Activated CD4-positive, CD25-positive, alpha-beta regulatory T cell treated with anti-CD3 and anti-CD28 coated beads, Interleukin-2, amount 50 U/mL, for 24 hours (primary cell): ENCODE measurements at places on chromosomes 2 and 18.
A peak's percentile ranks its signal among the peaks of the same experiment; 100 is the strongest.

DNA sequence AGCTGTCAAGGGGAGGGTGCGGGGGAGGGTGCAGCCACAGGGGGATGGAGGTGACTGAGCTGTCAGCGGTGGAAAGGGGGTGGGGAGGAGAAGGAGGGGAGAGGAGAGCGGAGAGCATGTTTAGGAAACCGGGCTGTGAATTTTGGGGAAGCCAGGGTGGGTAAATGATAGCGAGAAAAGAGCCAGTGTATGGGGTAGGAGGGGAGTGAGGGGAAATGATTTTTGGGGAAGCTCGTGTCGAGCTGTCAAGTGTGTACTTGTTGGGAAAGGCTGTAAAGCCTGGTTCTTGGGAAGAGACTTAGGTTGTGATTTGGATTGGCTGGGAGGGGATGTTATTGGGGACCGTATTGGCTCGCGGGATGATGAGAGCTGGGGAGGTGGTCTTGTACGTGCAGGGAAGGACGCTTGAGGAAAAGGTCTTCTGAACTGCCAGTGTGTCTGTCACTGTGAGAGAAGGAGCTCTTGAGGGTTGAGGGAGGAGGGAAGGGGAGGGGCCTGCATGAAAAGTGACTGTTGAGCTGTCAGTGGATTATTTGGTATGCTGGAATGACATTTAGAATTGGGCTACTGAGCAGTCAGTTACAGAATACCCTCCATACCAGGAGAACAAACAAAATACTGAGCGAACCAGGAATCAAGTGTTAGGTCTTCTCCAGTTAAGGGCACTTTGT lies 1.0 kb downstream of the UBR3 start:
- peak; percentile 50 for ATAC-seq

- no peak for ATAC-seq
Observed at GRCh38 chr2:56382466-56382865, 198.7 kb downstream of the CCDC85A start.

GRCh38 chr2:67576991-67577390 lies 179.9 kb downstream of the ETAA1 start:
- no peak for ATAC-seq

GRCh38 chr2:182542501-182543258 lies 115.8 kb upstream of the PDE1A start:
- ATAC-seq, result no peak

DNA sequence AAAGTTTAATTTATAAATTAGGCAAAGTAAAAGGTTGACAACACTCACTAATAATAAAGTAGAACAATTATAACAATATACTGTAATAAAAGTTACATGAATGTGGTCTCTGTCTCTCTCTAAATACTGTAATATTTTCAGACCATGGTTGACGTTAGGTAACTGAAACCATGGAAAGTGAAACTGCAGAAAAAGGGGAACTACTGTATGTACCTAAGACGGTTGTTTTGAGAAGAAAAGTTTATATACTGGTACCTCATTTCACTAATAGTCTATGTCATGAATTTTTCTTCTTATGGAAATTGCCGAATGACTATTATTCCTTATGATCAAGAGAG lies 166.7 kb upstream of the ZNF521 start:
- no peak for ATAC-seq

DNA sequence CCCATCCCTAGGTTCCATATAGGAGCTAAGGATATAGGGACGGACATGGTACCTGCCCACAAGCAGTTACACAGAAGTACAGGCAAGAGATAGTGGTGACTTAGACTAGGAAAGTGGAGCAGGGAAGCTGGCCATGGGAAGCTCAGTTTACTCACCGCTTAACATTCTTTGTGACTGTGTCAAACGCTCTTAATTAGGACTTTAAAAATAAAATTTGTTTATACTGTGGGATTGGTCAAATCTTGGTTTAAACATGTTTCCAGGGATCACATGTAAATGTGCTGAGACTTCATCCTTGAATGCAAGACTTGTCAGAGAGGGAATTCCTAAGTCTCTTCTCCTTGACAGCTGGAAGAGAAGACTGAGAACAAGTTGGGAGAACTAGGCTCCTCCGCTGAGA lies 107.3 kb downstream of the MTCL1 start:
- no peak for ATAC-seq

- ATAC-seq, result peak; percentile 51
Observed at GRCh38 chr2:43139996-43140621, 86.3 kb downstream of the ZFP36L2 start.

GRCh38 chr2:147511491-147511948 lies 333.3 kb upstream of the ACVR2A start:
- no peak for ATAC-seq

DNA sequence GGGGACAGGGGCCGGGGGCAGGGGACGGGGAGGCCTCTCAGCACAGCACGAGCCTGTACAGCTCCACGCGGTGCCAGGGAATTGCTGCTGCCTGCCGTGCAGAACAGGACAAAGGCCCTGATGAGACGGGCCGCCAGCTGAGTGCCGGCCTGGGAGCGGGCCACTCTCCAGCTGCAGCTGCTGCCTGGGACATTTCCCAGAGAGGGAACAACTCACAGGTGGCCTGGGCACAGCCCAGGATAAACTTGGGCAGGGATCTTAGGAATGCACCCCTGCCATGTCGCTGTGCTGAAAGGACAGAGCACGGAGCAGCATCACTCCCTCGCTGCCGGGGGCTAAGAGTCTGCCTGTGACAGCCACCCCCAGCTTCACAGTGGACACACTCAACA lies 38.8 kb downstream of the CENPO start:
- ATAC-seq, result no peak
